ENCODE measurements at places on chromosomes 11 and 22. TPM values are rescaled to one million over a fixed set of nuclear protein-coding genes. Genes with fewer than 3 reads are reported as not detected.
A peak's percentile ranks its signal among the peaks of the same experiment; 100 is the strongest.

GRCh38 chr11:26331911-26332571 is at the start of gene ANO3:
ANO3 (plus strand) TSS chr11:26332130; CDS start chr11:26332276, 146 bp downstream.
- DNase-seq = peak; percentile 83

DNA sequence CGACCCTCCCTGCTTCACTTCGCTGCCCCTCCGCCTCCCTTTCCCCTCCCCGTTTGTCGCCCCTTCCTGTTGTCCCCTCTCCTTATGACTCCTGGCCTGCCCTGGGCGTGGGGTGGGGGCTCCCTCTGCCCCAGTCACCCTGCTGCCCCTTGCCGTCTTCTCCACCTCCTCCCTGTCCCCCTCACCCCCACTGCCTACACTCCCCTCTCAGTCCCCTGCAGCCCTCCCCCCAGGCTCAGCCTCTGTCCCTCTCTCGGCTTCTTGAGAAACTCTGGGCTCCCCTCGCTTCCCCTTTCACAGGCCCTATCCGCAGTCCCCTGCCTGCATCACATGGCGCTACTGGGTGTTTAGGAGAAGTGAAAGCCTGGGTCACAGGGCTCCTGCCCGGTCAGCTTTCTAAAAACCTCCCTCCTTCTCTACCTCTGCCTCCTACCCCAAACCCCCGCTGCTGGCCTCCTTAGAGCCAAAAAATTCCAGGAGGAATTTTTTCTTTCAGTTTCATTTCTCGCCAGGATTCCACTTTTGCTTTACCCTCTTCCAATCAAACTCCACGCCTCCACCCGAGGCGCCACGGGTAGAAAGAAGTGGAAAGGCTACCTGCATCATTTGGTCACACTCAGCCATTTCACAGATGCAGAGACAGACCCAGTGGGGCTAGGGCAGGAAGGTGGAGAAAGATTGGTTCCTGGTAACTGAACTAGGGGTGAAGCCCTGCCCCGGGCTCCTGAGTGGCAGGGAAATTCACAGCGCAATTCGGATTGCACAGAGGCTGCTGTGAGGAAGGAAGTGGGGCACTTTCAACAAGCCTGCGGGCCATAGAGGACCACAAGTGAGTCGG is at the start of gene SLC15A3:
Gene SLC15A3 (minus strand): TSS at position 273 of the 838 bp plus-strand sequence. CDS start 625 bp downstream, outside the sequence.
- DNase-seq = no peak

GRCh38 chr11:117908109-117908895 is 20.9 kb downstream of the TMPRSS13 start:
- no peak for DNase-seq

- no peak for DNase-seq
Measured at GRCh38 chr11:23405350-23405937, 545.2 kb upstream of the CCDC179 start.

Gene OR8U1
- polyA plus RNA-seq = not detected

GRCh38 chr22:22692707-22693530 is 48.5 kb downstream of the GGTLC2 start:
- DNase-seq = no peak

GRCh38 chr11:70306586-70307033 is 36.1 kb downstream of the PPFIA1 start:
- no peak for DNase-seq

Gene APOA5
- polyA plus RNA-seq = not detected

DNA sequence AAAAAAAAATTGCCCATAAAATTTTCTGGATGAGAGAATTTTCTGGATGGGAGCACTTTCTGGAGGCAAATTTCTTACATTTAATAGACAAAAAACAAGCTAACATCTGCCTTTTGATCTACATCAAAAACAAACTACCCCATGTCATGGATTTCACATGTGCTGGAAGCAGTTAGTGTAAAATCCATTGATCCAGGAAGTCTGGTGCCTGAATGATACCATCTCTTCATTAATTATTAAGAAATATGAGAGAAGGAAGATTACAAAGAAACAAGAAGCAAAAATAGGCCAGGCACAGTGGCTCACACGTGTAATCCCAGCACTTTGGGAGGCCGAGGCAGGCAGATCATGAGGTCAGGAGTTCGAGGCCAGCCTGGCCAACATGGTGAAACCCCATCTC is 53.2 kb upstream of the FAM181B start:
- DNase-seq = no peak

- DNase-seq = no peak
Measured at GRCh38 chr11:134207538-134208239, 16.1 kb downstream of the NCAPD3 start.

Gene RIMBP3B
- polyA plus RNA-seq = not detected

DNA sequence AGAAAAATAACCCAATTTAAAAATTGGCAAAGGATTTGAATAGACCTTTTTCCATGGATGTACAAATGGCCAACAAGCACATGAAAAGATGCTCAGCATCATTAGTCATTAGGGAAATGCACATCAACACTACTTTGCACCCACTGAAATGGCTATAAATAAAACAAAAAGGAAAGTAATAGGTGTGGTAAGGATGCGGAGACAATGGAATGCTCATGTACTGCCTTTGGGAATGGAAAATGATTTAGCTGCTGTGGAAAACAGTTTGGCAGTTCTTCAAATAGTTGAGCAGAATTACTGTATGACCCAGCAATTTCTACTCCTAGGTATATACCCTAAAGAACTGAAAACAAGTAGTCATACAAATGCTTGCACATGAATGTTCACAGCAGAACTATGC is 37.4 kb downstream of the LARGE2 start:
- DNase-seq = no peak

DNA sequence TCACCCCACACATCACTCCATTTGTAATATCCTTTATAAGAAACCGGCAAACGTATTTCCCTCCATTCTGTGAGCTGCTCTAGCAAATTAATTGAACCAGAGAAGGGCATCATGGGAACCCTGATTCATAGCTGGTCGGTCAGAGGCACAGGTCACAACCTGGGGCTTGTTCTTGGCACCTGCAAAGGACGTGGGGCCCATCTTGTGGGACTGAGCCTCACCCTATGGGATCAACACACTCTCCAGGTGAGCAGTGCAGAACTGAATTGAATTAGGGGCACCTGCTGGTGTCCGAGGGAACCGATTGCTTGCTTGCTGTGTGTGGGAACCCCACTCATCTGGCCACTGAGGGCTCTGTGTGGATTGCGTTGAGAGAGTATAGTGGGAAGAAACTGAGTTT is 145.3 kb downstream of the CTTN start:
- DNase-seq = no peak

DNA sequence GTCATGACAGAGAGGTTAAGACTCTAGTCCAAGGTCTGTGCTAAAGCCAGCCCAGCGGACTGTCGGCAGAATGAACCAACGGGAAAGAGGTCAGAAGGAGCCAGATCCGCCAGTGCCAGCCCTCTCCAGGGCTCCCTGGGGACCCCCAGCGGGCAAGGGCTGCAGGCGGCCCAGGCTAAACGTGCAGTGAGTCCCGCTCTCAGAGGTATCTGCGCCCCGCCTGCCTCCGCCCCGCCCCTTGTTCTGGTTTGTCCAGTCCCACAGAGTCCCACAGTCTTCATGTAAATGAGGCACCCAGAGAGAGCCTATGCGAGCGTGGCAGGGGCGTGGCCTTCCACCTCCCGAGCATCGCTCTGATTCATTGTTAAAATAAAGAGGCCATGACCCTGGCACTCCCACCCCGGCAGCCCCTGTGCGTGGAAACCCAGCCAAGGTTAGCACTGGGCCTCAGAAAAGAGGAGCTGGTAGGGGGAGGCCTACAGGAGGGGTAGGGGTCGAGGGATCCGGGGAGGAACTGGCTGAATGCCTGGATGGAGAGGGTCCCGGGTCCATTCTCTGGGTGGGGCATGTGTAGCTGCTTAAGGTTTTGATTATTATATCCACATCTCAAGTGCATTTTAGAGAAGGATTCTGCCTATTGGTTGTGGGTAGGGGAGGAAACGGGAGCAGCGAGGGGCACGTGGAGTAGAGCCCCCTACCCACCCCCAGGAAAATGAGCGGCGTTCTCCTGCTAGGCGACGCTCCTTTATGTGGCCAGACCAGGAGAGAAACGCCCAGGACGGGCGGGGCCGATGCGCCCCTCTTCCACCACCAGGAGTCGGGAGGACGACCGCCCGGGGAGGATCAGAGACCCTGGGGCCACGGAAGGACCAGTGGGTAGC is at the start of gene TRIOBP:
Gene TRIOBP (plus strand): TSS at position 392 of the 881 bp plus-strand sequence. CDS start 4,318 bp downstream, outside the sequence.
- DNase-seq = peak; percentile 89

GRCh38 chr22:30386608-30386959 is 627 bp downstream of the RNF215 start:
- no peak for DNase-seq

GRCh38 chr22:49994361-49995040 is 18.1 kb downstream of the IL17REL start:
- DNase-seq = no peak

- no peak for DNase-seq
Measured at GRCh38 chr22:45632791-45633515, 38.7 kb upstream of the ATXN10 start.

GRCh38 chr11:33234397-33235190 is 22.6 kb upstream of the HIPK3 start:
- no peak for DNase-seq

DNA sequence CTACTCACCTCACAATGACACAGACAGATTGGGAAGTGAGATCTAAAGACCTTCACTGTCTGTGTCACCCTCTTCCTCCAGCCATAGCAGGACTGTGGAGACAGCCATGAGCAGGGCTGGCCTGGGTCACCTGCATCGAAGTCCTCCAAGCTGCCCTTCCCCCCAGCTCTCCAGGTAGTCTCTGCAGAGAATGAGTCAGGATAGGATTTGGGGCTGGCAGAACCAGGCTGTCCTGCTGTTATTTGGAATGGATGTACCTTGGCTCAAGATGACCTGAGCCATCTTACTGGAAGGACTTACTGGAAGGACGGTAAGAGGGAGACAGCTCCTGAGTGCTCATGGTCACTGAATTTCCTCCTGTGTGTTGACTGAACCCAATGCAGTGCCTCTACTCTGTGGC is 29.2 kb downstream of the GGTLC2 start:
- no peak for DNase-seq

DNA sequence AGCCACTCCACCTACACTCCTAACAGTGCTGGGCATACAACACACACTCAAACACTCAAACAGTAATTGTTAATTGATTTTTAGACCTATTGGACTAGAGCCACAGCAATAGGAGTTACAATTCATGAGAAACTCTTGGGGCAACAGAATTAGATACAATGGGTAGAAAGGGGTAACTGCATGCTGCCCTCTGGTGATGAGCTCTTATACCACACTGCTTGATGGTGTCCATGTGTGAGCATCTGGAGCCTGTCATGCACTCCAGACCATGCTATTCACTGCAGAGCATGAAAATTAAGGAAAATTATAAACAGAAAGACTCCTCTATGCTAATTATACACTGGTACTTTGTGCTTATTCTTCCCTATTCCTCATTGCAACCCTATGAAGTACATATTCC is 975.5 kb upstream of the CCDC90B start:
- no peak for DNase-seq
